ENCODE measurements at places on chromosomes 16 and 17. TPM values are rescaled to one million over a fixed set of nuclear protein-coding genes. Genes with fewer than 3 reads are reported as not detected.

The OR1A1 gene
- not detected for total RNA-seq

The RAPGEFL1 gene
- 1.5 TPM for total RNA-seq

The MT1A gene
- 21.3 TPM for total RNA-seq

The NPIPA3 gene
- 0.84 TPM for total RNA-seq

The KRTAP4-5 gene
- not detected for total RNA-seq

The ACAP1 gene
- 11.4 TPM for total RNA-seq

The CCL13 gene
- 0.78 TPM for total RNA-seq

The SLC5A11 gene
- total RNA-seq, result not detected

The GINS3 gene
- 2.0 TPM for total RNA-seq

The NT5C3B gene
- total RNA-seq, result 95.6 TPM

The FNDC8 gene
- total RNA-seq, result not detected

The AXIN1 gene
- 24.1 TPM for total RNA-seq

The SLFN11 gene
- 16.2 TPM for total RNA-seq

The CCL7 gene
- not detected for total RNA-seq

The TBC1D3I gene
- 0.19 TPM for total RNA-seq

The MPHOSPH6 gene
- total RNA-seq, result 15.2 TPM

The KCNH4 gene
- total RNA-seq, result 0.42 TPM

The NUPR1 gene
- total RNA-seq, result 58.5 TPM

The CHRNE gene
- total RNA-seq, result 0.63 TPM

The APOBR gene
- total RNA-seq, result 0.83 TPM
